ENCODE measurements at places on chromosomes 6 and 20. TPM values are rescaled to one million over a fixed set of nuclear protein-coding genes. Genes with fewer than 3 reads are reported as not detected.

FABP7 gene
- total RNA-seq, result not detected

SLC17A1 gene
- total RNA-seq, result not detected

TNFRSF6B gene
- 8.2 TPM for total RNA-seq

SCUBE3 gene
- 3.3 TPM for total RNA-seq

HRH3 gene
- total RNA-seq, result not detected

GPR63 gene
- total RNA-seq, result 0.98 TPM

LY6G6C gene
- total RNA-seq, result not detected

MRPL18 gene
- 88.4 TPM for total RNA-seq

CRISP2 gene
- not detected for total RNA-seq

CFAP206 gene
- total RNA-seq, result 0.37 TPM

SLC16A10 gene
- total RNA-seq, result not detected

KCNK17 gene
- total RNA-seq, result not detected

FAM209B gene
- not detected for total RNA-seq

BACH2 gene
- total RNA-seq, result 0.59 TPM
